ENCODE measurements at places on chromosomes 11 and 22.

DNA sequence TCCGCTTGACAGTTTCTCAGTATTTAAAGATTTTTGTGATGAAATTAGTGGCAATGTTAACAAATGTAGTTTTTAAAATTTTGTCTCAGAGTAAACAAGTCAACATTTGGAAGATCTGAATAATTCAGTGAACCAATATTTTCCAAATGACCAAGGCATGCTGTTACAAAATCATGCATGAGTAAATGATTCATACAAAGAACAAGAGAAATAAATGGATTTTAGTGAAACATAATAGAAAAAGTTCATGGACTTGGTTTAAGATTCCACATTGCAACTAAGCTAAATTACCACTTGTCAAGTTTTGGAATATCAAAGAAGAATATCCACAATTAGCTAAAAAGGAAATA lies 125.7 kb upstream of the SNX19 start:
- DNase-seq: no peak

DNA sequence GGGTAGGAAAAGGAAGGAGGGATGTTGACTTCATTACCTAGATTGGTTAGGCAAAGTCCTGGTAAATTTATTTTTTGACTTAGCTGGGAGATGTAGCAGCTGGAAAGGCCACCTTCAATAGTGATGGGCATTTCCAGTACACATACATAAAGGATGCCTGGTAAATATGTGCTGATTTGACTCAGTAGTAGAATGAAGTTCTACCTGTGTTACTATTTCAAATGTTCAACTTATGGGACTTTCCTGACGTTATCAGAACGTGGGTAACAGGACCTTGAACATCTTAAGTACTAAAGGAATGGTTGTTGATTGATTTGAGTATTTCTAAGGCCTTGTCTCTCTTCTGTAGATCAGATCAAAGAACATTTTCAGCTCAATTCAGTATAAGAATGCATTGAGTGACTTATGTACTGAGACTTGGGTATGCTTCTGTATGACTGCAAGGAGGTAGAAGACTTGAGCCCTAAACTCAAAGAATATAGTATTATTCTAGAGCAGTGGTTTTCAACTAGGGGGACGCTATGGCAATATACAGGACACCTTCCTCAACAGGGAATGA lies 27.1 kb downstream of the RNF121 start:
- no peak for DNase-seq

- DNase-seq: no peak
These were observed 3.5 kb upstream of the EEF1G start for GRCh38 chr11:62577046-62577714.

DNA sequence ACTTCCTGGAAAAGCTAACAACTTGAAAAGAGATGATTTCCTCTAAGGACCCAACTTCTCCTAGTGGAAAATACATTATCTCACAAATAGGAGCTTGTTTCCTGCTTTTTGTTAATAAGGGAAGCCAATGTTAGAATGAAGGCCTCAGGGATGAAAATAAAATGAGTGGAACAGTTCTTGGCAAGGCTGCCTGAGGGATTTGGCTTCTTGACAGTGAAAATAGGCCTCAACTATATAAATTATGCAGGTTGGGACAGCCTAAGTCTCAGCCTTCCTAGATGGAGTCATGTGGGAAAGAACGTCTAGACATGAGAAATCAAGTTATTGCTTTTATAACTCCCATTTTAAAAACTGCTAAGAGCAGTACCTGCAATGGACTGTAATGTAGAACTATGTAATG lies 92.8 kb upstream of the FIBIN start:
- DNase-seq: no peak

DNA sequence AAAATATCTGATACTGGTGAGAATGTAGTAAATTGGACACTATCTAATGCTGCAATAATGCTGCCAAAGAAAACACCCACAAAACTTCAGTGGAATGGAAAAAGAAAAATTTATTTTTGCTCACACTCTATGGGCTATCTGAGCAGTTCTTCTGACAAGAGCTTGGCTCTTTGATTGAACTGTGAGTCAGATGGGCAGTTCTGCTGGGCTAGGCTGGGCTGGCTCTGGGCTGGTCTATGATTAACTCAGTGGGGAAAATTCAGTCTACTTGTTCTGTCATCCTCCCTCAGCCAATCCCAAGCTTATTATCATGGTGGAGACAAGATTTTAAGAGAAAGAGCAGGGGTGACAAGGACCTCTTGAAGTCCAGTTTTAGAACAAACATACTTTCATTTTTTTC lies 1404.8 kb downstream of the LRRC4C start:
- DNase-seq: no peak

DNA sequence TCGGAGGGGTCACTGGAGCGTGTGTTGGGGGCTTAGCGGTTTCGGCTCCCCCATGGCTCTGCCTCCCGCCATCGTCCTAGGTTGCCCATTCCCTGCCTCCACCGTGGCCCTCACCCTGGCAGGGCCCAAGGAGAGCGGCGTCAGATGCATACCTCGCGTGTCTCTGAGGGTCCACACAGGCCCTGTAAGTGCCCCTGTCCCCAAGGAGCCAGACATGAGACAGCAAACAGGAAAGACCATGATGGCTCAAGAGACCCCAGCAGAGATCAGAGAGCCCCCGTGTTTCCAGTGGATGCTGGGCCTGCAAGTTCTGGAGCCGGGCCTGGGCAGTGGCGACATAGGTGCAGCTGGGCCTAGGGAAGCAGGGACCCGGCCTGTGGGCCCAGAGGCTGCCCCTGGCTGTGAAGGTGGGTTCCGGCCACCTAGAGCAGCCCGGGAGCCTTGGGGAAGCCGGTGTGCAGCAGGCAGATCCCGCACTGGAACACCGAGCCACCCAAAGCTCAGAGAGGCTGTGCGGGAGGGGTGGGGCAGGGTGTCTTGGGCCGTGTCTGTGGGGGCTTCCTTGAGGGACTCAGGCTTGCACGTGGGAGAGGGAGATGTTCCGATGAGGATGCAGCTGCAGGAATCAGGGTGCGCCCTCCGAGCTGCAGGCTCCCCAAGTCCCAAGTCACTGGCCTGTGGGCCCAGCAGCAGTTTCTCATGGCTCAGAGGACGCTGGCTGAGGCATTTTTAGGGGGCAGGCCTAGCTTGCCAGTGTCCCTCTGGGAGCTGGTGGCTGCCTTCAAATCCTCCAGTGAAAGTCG lies 126.4 kb downstream of the KCNQ1OT1 start:
- DNase-seq: no peak

DNA sequence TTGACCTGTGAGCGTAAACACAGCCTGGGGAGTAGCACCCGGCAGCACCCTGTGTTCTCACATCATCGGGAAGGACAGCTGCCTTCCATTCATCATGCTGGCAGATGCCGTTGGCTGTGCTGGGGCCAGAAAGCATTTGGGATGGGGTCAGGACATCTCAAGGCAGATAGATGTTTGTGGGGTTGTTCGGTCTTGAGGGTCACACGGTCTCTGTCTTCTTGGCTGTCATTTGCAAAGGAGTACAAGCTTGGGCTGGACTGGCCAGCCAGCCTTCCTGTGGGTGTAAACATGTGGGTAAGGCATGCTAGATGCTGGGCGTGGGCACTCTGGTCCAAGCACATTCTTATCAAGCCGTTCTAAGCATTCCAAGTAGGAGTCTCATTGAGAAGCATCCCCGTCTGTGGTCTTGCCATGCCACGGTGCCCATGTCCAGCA lies 81.4 kb downstream of the TBC1D22A start:
- DNase-seq: no peak

GRCh38 chr11:77252555-77253270 lies 48.8 kb downstream of the GDPD4 start:
- DNase-seq: no peak

DNA sequence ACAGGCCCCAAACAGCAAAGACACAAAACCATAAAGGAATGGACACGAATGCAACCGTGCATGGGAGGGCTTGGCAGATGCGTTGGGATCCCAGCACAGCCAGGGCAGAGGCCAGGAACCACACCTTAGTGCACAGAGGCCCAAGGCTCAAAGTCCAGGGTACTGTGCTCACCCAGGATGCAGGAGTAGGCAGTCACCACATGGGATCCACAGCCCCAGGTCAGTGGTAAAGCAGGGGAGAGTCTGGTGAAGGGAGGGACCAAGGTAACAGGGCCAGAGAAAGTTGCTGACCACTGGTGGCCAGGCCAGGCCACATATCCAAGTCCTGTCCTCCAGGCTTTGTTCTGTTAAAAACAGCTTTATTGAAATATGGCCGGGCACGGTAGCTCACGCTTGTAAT lies 6.5 kb upstream of the CERK start:
- no peak for DNase-seq

GRCh38 chr11:81892770-81893635 lies 840.7 kb downstream of the FAM181B start:
- no peak for DNase-seq

DNA sequence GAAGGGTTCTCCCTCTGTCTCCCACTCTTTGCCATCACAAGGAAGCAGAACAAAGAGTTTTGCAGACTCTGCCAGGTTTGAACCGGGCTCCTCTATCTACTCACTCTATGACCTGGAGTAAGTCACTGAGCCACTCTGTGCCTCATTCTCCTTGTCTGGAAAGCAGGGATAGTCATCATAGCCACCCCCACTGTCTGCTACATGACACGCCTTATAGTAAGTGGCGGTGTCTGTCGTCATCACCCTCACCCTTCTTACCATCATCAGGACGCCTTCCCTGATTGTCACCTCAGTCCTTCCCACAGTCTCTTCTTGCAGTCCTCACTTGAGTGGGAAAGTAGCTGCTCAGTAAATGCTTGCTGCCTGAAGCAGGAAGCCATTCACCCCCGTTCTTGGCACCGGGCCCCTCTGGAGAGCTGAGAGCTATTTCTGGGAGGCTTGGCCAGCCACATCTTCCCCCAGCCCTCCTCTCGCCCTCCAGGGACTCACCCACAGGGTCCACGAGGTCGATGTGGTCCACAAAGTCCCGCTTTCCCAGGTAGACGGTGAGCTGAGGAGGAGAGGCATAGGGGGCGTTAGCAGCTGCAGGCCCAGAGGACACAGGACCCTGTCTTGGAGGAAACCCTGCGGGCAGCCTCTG lies 46.4 kb downstream of the TPBGL start:
- DNase-seq: no peak

- no peak for DNase-seq
These were observed 174.2 kb upstream of the NCAM1 start for GRCh38 chr11:112786886-112787530.

DNA sequence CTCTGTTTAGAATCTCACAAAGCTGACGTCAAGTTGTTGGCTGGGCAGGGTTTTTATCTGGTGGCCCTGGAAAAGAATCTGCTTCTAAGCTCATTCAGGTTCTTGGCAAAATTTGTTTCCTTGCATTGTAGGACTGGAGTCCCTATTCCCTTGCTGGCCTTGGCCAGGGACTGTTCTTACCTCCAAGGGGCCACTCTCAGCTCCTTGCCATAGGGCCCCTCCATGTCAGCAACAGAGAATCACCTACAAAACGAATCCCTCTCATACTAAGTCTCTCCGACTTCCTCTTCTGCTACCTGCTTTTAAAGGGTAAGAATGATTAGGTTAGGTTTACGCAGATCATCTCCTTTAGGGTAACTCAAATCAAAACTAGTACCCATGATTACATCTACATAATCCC lies 63.2 kb downstream of the PARVA start:
- DNase-seq: no peak

GRCh38 chr11:33895752-33896137 lies 3.9 kb upstream of the LMO2 start:
- no peak for DNase-seq

- no peak for DNase-seq
These were observed 41.1 kb downstream of the OR10A6 start for GRCh38 chr11:7889985-7890384.

GRCh38 chr11:61390161-61390560 lies 2.2 kb upstream of the TMEM216 start:
- DNase-seq: no peak

DNA sequence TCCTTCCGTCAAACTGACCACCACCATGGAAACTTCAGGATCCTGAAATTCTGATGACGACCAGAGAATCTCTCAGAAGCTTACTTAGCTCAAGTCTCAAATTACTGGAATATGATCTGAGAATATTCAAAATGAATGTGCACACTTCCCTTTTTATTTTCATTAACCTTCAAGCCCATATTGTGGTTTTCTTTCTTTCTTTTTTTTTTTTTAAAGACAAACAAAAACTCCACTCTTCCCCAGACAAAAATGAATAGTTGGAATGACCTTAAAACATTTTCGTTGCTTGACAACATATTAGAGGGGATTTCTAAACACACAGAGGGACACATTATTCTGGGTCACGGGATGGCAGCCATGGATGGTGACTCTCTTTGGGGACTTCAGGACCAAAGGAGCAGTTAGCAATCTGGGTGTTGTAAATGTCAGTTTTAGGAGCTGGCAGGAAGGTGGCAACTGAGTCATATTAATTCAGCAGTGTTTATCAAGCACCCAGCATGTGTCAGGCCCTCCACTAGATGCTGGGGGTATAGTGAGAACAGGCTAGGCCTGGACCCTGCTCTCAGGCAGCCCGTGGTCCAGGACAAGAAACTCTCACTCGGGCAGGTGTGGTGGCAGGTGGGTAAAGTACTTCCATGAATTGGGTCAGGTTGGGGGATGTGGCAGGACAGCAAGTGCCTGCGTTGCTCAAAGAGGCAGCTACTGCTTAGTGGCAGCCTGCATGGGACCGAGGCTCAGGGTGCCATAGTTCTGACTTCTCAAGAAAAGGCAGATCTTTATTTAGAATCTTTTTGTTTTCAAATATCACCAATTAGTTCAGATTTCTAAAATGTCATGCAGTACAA lies 126.1 kb downstream of the HIPK3 start:
- DNase-seq: no peak

Measured in stimulated activated CD8-positive, alpha-beta memory T cell treated with anti-CD3 and anti-CD28 coated beads, Interleukin-12 subunit alpha, Interleukin-12 subunit beta, amount 100 ng/mL, for 4 hours (primary cell).